ENCODE measurements at places on chromosomes 2 and 18.

GRCh38 chr18:45802814-45803492, 22.5 kb upstream of the SIGLEC15 start:
- DNase-seq, result peak; percentile 86

DNA sequence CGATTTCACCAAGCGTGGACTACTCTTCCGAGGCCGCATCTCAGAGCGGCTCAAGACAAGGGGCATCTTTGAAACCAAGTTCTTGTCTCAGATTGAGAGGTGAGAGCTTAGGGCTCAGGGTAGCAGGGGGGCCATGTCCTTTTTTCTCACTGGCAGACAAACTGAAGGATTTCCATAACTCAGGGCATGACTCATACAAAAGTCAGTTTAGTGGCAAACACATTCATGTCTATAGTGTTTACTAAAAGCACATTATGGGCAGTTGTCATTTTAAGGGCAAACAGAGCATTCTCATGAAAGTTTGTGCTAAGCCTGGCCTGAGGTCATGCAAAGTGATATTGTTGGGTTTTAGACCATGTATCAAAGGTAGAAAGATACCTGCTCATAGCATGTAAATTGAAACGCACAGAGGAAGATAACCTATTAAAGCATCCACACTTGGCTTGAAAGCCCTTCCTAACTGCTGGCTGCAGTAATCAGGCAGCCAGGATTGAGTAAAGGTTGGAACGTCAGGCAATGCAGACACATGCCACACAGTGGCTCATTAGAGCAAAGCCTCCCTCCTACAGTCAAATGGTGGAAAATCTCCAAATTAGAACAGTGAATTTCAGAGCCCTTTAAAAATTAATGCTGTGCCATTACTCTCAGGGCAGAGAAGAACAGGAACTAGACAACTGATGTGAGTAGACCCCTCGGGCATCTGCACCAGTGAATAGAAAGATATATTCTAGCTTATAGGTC, 54.2 kb downstream of the HK2 start:
- no peak for DNase-seq

- DNase-seq, result no peak
These were observed 161.3 kb downstream of the INSIG2 start for GRCh38 chr2:118249531-118249930.

- DNase-seq, result no peak
These were observed 223.0 kb downstream of the PID1 start for GRCh38 chr2:229048134-229048533.

GRCh38 chr2:61707984-61708852, 145.6 kb downstream of the FAM161A start:
- DNase-seq, result no peak

- DNase-seq, result no peak
These were observed 159.2 kb upstream of the SCN7A start for GRCh38 chr2:166653185-166653813.

GRCh38 chr2:15460112-15460620, 101.0 kb downstream of the NBAS start:
- no peak for DNase-seq

DNA sequence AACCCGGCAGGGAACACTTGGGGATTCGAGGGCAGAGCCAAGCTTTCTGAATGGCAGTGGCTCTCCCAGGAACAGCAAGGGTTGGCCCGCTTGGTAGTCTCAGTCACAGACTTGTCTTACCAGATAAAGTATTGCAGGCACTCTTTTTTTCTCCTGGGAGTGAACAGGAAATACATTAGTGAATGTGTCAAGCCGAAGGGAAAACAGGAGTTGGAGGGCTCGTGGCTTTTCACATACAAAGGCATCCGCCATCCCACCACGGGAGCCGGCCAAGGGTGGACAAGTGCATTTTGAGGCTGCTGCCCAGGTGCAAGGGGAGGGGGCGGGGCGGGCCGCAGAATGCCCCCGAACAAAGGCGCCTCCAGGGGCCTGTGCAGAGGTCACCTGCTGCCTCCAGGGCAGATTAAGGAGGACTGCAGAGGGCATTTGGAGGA, 163.3 kb upstream of the SIX3 start:
- DNase-seq, result no peak

GRCh38 chr2:12074126-12074844, 327.9 kb downstream of the LPIN1 start:
- DNase-seq, result no peak

DNA sequence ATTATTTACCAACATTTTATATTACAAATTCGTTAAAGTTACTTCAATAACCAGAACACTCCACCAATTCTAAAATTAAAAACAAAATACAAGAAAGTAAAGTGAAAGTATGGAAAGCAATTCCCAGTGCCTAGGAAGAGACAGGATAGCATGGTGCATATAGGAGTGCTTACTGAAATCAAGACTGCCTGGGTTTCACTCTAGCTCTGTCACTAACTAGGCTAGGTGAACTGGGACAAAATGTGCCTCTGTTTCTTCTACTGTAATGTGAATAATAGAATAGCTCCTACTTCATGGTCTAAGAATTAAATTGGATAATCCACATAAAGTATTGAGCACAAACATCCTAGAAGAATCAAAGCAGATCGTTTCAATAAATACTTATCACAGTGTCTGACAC, 22.6 kb downstream of the STK17B start:
- no peak for DNase-seq
